ENCODE measurements at places on chromosomes 5 and 9.
A peak's percentile ranks its signal among the peaks of the same experiment; 100 is the strongest.

DNA sequence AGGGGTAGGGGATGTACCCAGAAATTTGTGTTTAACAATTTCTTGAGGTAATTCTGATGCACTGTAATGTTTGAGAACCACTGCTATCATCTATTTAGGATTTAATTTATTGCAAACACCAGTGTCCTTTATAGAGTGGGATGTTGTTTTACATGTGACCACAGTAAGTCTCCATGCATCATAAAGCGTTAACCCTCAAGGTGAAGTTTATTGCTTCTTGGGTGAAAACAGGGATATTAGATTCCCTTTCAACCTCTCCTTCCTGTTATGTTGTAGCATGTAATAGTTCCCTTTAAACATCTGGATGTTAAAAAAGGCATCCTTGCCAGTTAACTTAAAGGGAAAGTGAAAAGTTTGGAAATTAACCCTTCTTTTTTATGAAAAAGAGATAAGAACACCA, 35.8 kb upstream of the ATG10 start:
- DNase-seq, result no peak

DNA sequence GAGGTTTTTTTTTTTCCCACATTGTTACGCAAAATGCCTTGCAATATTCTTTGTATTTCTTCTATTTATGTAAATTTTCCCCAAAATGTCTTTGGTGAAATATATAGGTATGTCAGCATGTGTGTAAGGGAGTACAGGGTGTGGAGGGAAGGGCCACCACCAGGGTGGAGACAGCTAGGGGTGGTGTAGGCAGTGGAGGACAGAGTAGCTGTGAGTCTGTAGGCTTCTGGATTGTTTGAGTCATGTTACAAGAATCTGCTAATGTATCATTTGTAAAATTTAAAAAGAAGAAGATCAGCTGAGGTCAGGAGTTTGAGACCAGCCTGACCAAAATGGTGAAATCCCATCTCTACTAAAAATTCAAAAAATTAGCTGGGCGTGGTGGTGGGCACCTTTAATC, 175.5 kb downstream of the NXNL2 start:
- no peak for DNase-seq

DNA sequence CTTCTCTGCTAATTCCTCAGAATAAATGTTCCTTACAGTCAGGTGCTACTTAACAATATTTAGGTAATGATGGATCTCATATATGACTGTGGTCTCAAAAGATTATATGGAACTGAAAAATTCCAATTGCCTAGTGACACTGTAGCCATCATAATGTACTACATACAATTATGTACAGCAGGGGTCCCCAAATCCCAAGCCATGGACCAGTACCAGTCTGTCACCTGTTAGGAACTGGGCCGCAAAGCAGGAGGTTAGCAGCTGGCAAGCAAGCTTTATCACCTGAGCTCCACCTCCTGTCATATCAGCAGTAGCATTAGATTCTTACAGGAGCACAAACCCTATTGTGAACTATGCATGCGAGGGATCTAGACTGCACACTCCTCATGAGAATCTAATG, 69.6 kb downstream of the NR2F1-AS1 start:
- no peak for DNase-seq

- no peak for DNase-seq
These were observed 219.8 kb downstream of the C9orf50 start for GRCh38 chr9:129400971-129401622.

DNA sequence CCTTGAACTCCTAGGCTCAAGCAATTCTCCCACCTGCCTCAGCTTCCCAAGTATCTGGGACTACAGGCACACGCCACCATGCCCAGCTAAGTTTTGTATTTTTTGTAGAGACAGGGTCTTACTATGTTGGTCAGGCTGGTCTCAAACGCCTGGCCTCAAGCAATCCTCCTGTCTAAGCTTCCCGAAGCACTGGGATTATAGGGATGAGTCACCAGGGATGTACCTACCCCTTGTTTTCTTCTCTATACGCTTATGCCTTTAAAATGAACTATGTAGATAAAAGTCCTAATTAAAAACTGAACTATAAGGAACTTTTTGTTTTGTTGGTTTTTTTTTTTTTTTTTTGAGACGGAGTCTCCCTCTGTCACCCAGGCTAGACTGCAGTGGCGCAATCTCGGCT, 25.8 kb downstream of the UIMC1 start:
- DNase-seq, result no peak

GRCh38 chr9:129624168-129624759, 1.7 kb upstream of the NTMT1 start:
- peak; percentile 56 for DNase-seq

DNA sequence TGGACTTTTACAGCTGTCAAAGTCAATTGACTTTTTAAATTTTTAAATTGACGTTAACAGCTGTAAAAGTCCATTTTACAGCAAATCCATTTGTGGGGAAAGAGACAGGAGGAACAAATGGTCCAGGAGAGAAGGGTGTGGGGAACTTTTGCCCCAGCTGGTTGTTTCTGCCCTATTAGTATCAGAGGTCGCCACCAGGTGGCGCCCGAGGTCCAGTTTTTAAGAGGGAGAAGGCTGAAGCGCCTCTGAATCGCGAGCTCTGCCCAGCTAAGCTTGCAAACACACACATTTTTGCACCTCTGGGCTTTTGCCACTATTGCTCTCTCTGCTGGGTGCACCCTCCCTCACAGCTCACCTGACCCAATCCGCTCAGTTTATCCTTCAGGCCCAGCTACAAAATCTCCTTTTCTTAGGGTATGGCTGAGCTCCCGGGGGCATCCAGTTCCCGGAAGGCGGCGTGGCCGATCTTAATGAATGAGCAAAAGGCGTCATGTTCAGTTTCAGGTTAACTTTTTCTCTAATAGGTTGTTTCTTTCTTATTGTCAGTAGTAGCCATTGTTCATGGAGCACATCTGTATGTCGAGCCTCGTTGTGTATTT, 6.3 kb upstream of the TTLL11 start:
- peak; percentile 72 for DNase-seq

DNA sequence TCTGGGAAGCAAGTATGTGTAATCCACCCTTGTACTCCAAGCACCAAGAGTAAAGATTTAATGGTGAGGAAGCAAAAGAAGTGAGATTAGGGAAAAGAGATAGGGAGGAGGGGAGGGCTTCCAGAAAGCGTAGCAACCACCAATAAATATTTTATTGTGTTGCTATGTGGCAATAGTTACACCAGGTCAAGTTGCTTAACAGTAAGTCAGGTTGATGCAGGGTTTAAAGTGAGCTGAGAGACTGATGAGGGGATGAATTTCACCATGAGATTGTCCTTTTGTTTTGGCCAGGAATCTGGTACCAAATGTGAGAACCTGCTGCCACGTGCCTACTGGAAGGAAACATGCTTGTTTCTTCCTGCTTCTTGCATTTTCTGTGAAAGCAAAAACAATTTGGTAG, 62.7 kb downstream of the PCSK5 start:
- DNase-seq, result no peak

DNA sequence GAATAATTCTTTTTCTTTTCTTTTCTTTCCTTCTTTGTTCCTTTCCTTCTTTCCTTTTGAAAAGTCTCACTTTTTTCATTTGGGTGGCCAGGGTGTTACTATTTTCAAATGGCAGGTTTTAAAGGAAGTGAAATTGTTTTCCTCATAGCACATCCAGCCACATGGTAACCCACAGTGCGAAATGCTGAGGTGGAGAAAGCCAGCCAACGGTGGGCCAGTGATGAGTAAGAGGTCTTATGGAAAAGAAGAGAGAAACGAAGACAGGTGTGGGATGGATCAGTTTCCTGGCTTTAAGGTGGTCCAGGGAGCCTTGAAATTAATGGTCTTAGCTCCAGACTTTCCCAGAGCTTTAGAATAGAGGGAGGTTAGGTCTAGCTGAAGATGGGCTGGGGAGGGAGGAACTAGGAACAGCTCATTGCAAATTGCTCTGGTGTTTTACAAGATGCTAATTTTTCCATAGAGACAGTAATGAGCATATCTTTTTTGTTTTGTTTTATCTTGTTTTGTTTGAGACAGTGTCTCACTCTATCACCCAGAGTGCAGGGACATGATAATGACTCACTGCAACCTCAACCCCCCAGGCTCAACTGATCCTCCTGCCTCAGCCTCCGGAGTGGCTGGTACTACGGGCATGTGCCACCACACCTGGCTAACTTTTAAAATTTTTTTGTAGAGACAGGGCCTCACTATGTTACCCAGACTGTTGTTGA, 17.8 kb downstream of the ITK start:
- DNase-seq, result no peak

DNA sequence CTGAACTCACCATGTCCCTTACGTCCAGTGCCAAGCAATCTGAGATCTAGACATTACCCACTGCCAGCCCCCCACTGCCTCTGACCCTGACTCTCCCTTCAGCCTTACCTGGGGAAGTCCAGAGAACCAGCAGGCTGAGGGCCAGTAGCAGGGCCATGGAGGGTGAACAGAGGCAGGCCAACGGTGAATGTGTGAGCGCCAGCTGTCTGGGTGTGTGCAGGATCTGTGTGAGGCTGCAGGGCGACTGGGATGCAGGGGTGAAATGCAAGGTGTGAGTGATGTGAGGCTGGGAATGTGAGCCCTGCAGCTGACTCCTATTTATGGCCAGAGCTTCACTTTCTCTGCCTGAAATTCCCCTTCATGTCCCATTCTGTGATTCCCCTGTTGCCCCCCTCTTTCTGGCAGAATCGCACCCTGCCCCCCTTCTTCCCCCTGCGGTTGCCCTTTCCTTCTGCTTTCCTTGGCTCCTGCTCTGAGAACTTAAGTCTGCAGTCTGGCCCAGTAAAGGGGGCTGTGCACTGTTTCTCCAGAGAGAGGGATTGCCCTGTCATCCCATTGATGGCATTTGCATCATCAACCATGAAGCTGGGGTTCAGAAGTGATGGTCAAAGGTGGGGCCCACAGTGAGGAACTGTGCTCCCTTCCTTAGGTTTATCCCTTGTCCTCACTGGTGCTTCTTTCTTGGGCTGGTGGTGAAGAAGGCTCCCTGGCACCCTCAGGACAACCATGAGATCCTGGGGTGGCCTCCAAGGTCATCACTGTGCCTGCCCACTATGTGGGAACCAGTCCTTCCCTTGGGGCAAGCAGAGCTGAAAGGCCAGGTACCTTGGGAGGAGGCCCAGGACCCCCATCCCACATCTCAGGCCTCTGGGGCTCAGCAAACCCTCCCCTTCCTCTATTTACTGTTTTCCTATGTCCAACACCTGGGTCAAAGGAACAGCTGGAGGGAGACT, at the start of gene CCL19:
Gene CCL19, minus strand, starts transcription at position 294 of the 953 bp plus-strand sequence. Its CDS starts 137 bp downstream, at position 157.
- DNase-seq, result no peak

DNA sequence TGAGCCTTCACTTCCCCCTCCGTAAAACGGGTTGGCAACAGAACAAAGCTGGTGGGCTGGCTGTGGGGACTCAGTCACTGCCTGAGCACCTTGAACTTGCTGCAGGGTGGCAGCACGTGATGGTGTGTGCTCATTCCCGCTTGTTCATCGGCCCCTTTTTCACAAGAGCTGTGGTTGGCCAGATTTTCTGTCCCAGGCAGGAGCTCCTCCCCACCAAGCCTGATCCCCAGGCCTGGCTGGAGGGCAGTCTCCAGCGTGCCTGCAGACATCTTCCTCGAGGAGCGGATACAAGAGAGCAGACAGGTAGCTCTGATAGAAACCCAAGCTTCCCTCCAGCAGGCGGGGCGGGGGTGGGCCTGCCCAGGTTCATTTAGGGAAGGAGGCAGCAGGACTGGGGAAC, 61.9 kb upstream of the ORM1 start:
- DNase-seq, result no peak

- no peak for DNase-seq
These were observed 25.2 kb downstream of the RALGPS1 start for GRCh38 chr9:126939821-126940221.

DNA sequence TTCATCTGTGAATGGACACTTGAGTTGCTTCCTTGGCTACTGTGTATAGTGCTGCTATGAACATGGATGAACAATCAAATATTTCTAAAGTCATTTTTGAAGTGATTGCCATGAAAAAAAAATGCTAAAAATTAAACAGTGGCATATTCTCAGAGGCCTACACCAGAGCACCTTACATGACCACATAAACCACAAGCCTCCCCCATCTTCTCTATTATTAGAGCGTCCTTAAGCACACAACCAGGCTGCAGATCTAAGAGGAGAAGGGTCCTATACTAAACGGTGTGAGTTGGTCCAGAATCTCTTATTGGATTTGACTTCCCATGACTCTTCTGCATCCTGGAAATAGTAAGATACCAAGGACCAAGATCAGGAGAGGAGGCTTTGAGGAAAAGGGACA, 34.3 kb downstream of the PCA3 start:
- DNase-seq, result no peak

- no peak for DNase-seq
These were observed 23.7 kb downstream of the CWC27 start for GRCh38 chr5:64792469-64792868.

DNA sequence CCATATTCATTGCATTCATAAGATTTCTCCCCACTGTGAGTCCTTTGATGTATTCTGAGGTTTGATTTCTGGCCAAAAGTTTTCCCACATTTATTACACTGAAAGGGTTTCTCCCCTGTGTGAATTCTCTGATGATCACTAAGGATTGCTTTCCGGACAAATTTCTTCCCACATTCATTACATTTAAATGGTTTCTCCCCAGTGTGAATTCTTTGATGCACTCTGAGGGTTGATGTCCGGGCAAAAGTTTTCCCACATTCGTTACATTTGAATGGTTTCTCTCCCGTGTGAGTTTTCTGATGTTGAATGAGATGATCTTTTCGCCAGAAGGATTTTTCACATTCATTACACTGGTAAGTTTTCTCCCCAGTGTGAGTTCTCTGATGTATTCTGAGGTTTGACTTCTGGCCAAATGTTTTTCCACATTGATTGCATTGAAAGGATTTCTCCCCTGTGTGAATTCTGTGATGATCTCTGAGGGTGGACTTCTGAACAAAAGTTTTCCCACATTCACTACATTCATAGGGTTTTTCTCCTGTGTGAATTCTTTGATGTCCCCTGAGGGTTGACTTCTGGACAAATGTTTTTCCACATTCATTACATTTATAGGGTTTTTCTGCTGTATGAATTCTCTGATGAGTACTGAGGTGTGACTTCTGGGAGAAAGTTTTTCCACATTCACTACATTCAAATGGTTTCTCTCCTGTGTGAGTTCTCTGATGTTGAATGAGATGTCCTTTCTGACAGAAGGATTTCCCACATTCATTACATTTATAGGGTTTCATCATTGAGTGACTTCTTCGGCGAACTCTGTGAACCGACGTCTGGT, 18.8 kb downstream of the ZNF510 start:
- DNase-seq, result no peak

GRCh38 chr5:159456261-159456660, 126.0 kb upstream of the IL12B start:
- no peak for DNase-seq

- DNase-seq, result no peak
These were observed 41.2 kb downstream of the MOCS2 start for GRCh38 chr5:53068291-53068836.

DNA sequence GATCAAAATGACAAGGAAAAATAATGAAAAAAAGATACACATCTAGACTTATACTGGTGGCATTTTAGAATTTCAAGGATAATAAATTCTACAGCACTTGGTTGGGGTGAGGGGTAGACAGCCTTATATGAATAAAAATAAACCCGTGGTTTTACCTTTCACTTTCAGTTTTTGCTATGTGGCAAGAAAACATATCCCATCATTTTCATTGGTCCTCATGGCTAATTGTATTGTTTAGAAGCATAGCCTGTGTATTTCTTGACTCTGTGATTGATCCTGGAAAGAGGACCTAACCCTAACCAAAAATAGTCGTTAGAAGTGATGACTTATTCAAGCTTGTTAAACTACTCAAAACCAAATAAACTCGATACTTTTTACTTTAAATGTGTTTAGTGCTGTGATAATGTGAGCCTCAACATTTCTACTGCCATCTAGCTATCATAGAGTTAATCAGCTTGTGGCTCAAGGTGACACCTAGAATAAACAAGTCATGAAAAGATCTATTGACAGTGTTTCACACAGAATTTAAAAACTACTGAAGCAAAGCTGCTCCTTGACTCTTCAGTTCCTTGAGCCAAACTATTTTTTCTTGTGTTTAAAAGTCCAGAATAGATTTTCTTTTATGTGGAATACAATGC, 153.3 kb upstream of the IZUMO3 start:
- no peak for DNase-seq
